Muscle of arm (tissue), 14 donors: ENCODE measurements at places on chromosomes 12 and 14.
A peak's percentile ranks its signal among the peaks of the same experiment; 100 is the strongest.

DNA sequence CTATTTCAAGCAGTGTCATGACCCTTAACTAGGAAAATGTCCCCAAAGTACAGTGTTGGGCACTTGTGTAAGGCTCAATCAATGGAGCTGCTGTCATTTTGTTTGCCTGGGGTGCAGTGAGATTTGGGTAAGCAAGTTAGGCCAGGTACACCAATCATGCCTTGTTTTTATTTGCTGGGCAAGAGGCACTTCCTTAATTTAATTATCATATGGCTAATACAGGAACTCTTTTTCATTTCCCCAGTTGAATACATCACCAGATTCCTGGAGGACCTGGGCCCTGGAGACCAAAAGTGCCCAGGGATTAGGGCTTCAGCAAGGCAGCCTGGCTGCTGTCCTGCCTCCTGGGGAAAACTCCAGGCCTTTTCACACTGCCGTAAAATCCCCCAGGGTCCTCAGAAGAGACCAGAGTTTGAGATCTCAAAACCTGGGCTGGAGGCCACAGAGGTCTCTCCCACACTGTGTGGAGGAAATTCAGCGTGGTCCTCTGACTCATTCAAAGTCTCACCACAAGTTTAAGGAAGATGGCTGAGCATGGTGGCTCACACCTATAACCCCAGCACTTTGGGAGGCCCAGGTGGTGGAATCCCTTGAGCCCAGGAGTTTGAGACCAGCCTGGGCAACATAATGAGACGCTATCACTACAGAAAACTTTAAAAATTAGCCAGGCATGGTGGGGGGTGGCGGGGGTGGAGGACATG is 28.4 kb upstream of the FOXN3 start:
- no peak for DNase-seq

- no peak for DNase-seq
Observed at GRCh38 chr14:99976681-99977080, 88.5 kb upstream of the EVL start.

DNA sequence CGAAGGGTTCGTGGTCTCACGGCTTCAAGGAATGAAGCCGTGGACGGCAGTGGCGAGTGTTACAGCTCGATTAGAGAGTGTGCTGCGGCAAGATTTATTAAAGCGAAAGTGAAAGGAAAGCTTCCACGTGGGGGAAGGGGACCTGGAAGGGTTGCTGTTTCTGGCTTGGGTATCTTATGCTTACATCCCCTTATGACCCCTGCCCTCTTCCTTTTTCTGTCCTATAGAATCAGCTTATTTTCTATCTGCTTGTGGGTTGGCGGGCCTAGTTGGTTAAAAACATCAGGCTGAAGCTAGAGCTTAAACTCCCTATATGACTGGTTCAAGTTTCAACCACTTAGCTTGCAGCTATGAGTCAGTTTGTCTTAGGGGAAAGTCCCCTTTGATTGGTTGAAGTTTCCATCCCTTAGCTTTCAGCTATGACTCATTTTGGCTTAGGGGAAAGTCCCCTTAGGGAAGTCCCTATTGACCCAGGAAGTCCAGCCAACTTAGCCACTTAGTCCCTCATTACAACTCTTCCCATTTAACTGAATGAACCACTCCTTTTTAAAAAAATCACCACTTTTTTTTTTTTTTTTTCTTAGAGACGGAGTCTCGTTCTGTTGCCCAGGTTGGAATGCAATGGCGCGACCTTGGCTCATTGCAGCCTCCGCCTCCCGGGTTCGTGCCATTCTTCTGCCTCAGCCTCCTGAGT is 1494.7 kb upstream of the TMEM132C start:
- no peak for DNase-seq

- no peak for DNase-seq
Observed at GRCh38 chr14:80638620-80639515, 302.7 kb downstream of the CEP128 start.

- peak; percentile 89 for DNase-seq
Observed at GRCh38 chr12:54005853-54006558, 2.8 kb upstream of the HOXC8 start.

GRCh38 chr14:26963711-26964110 is 365.9 kb upstream of the NOVA1 start:
- DNase-seq: no peak

- no peak for DNase-seq
Observed at GRCh38 chr12:50627491-50627890, 122.7 kb downstream of the DIP2B start.

- DNase-seq: peak; percentile 64
Observed at GRCh38 chr14:24296341-24297157, 3.0 kb downstream of the DHRS1 start.

DNA sequence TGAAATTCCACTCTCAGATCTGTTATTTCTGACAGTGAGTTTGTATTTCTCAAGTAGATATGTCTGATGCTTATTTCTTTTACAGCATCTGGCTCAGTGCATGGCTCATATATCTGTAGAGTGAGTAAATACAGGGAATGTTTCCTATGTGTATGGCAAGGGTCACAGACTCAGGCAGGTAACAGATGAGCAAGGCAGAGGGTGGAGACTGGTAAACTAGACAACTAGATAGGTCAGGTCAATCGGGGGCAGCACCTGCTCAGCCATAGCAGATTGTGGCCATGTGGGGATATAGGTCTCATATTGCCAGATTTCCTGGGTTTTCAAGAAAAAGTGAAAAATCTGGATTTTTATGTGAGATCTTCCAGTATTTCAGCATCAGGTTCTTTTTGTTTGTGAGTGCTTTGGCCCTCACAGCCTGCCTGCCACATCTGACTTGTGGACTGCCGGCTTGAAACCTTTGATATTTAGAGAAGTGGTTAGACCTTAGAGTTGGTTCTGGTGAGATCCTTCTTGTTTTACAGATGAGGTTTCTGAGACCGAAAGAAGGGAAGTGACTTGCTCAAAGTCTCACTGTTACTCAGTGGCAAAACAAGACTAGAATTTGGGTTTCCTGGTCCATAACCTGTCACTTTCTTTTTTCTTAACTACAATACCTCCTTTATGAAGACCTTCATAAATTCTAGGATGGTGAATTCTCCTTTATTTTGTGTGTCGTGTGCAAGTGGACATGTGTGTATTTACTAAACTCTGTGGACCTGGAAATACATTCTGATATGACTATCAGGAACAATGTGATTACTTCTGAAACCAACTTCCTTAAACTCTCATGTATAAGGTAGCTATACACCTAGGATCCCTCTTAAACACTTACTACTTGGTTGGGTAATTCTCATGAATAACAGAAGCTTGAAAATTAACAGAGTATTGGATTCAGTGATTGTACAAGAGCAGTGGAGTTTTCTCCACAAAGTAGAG is 34.4 kb downstream of the PROX2 start:
- DNase-seq: no peak

DNA sequence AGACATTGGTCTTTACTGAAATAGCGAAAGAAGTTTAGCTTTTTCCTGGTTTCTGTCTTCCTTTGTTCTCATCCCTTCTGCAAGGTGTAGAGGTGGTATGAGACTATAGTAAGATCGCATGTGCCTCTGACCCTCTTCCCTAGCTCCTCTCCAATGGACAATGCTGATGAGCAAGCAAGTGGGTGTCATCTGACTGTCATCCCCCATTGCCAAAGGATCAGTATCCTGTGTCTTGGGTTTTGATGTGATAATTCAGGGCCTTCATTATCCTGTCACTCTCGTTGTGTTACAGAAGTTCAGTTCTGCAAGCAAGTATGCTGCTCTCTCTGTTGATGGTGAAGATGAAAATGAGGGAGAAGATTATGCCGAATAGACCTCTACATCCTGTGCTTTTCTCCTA is 10.0 kb upstream of the TNS2 start:
- DNase-seq: no peak

- DNase-seq: no peak
Observed at GRCh38 chr14:100041271-100041670, 24.0 kb upstream of the EVL start.

DNA sequence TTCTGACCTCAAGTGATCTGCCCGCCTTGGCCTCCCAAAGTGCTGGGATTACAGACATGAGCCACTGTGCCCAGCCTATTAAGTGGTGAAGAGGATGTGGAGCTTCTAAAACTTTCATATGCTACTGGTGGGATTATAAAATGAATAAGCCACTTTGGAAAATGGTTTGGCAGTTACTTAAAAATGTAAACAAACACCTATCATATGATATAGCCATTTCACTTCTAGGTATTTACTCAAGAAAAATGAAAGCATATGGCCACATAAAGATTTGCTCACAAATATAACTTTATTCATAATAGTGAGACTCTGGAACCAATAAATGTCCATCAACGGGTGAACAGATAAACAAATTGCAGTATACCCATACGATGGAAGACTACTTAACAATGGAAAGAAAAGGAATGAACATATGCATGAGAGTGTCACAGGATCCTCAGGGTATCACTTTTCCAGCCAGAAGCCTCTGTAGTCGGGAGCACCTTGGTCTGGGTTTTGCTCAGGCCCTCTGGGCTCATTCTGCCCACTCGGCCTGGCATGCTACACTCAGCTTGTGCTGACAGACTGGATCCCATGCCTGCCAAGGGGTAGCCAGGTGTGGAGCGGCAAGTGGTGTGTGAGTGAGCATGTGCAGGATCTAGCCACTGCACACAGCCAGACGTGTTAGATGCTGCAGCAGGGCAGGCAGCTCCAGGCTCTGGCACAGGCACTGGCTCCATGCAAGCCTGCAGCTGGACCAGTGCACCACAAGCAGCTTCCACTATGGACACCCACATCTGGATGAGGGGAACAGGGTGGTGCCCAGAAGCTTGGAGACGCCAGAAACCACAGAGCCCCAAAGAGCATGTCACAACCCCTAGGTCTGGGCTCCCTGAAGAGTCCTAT is 213.2 kb upstream of the DIO3 start:
- DNase-seq: no peak

- no peak for DNase-seq
Observed at GRCh38 chr12:78420991-78421390, 443.6 kb upstream of the SYT1 start.

GRCh38 chr14:23910101-23910875 is 43.3 kb upstream of the DHRS4 start:
- DNase-seq: no peak

DNA sequence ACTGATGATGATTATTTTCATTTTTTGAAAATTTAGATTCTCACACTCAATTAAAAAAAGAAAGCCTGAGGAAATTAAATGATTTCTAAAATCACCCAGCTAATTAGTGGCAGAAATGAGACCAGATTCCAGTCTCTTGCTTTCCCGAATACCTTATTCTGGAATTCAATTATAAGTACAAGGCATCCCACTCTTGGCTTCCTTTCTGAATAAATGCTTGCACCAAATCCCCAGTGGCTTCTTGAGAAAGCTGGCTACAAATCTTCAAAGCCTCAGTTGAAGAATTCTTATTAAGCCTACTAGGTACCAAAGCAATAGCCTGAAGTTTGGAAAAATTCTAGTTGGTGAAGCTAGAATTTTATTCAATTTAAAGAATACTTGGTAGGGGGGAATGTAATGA is 476.6 kb downstream of the DIO2 start:
- DNase-seq: no peak

DNA sequence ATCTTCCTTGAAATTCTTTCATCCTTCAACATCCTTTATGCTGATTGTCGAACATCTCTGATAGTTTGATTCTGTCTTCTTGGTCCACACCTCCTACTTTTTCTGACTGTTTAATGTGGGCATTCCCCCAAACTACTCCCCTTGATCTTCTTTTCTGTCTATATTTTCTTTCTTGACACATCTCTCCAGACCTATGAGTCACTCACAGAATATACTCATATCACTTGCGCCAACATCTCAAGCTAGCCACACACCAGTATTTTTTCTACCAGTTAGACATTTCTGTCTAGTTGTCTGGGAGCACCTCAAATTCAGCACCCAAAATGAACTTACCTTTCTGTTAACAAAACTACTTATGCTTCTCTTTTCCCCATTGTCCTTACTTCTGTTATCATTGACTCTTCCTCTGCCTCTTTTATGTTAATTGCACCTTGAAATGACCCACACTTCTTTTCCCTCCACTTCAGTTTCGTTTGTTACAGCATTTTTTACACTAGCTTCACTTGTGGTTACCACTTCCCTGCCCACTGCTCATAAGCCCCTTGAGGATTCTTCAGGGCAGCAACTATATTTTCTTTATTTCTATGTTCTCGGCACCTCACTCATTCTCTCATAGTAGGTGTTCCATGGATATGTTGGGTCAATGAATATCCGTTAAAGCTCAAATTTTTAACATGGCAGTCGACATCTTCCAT is 33.5 kb downstream of the TSHR start:
- DNase-seq: no peak

- no peak for DNase-seq
Observed at GRCh38 chr12:23055004-23055403, 430.0 kb downstream of the ETNK1 start.

- DNase-seq: no peak
Observed at GRCh38 chr12:3990501-3991280, 117.5 kb upstream of the PARP11 start.

DNA sequence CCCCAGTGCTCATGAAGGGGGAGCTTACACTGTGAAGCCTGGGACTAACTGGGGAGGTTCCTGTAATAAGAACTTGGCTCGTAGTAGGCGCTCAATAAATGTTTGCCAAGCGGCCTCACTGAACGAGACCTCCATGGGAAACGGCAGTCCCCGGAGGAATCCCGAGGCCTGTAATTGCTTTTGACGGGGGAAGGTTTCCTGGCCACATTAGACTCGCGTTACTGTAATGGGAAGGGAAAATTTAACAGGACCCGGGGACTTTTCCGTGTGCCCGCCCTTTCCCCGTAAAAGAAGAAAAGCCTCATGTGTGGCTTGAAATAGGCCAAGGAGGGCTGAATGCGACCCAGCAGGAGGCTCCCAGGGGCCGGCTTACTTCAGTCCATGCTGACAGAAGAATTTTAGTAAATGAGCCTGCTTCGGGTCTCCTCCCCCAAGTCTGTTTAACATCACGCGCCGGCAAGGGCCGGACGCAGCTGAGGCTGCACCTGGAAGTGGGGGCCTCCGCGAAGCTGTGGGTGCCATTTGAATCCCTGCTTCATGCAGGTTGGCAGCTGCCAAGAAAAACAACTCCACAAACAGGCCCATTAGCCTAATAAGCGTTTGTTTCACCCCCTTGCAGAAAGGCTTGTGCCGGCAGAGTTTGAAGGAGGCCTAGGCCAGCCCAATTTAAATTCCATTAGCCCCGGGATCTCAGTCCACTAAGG is 39.8 kb upstream of the PWP1 start:
- peak; percentile 76 for DNase-seq

DNA sequence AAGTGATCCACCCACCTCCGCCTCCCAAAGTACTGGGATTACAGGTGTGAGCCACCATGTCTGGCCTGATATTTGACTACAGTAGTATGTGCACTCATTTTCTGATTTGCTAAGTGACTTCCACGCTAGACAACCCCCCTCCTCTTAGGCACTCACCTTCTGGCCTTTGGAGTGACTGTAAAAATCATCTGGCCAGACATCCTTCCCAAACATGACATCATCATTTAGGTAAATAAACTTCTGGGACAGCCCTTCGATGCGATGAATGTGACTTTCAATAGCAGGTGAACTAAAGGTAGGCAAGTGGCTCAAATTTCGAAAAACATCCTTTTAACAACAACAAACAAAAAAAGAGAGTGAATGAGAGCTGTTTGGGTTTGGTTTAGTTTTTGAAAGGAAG is 30.6 kb upstream of the SYCP3 start:
- DNase-seq: no peak

DNA sequence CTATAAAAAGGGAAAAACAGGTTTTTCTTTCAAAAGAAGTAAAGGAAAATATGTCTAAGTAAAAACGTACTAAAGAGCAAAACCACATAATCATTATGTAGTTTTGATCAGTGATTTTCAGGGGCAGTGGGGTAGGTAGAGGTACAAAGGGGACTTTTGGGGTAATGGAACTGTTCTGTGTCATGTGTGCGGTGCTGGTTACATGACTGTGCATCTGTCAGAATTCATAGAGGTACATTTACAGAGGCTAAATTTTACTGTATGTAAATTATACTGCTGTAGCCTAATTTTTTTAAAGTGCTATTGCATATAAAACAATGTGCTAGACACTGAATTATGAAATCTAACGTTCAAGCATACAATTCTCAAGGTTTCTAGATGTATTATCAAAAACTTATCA is 2.0 kb downstream of the ESR2 start:
- no peak for DNase-seq
